ENCODE measurements at places on chromosomes 12 and 14. TPM values are rescaled to one million over a fixed set of nuclear protein-coding genes. Genes with fewer than 3 reads are reported as not detected.

GRCh38 chr12:115017346-115017745 is 333.4 kb upstream of the TBX3 start:
- DNase-seq = peak; percentile 36

DNA sequence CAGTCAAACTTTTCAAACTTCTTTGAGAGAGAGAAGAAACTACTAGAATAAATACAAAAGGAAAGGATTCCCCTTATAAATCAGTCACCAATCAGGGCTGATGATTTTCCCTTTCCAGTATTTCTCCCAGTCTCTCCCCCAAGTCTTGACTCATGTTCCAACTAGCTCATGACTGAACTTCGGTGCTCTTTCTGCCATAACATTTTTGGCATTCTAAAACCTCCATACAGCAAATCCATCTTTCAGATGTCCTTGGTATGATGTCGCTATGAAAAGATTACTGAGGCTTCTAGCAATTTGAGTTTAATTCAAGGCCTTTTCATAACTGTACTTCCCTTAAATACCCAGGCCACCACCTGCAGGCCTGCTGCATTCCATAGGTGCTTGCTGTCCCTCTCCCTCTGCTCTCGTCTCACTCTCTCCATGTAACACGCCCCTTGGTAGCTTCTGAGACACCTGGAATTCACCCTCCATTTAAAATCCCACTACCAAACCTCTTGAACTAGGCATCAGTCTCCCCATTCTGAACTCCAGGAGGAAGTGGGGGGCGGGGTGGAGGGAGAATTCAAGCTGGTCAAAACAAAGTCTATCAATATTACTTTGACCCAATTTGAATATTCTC is 2.4 kb downstream of the PRKD1 start:
- DNase-seq = no peak

DNA sequence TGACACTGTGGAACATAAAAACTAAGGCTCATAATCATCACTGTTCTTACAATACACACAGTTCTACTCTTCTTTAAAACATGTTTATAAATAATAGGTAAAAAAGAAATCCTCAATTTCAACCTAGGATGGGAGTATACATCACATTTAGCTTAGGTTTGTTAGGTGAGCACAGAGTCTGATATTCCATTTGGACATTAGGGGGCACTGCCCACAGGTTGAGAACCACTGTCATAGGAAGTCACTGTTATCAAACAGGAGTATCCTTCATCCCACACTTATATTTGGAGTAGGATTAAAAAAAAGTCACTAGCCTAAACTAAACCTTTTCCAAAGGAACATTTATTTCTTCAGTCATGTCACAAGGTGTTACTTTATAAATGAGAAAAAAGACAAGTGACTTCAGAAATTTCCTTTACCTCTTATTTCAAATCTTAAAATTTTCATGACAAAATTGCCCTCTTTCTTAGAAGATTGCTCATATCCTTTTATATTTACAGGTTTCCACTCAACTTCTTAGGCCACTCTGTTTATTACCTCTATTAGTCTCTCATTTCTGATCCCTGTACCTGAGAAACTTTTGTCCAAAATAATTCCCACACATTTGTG is 240.6 kb downstream of the CPNE8 start:
- no peak for DNase-seq

DNA sequence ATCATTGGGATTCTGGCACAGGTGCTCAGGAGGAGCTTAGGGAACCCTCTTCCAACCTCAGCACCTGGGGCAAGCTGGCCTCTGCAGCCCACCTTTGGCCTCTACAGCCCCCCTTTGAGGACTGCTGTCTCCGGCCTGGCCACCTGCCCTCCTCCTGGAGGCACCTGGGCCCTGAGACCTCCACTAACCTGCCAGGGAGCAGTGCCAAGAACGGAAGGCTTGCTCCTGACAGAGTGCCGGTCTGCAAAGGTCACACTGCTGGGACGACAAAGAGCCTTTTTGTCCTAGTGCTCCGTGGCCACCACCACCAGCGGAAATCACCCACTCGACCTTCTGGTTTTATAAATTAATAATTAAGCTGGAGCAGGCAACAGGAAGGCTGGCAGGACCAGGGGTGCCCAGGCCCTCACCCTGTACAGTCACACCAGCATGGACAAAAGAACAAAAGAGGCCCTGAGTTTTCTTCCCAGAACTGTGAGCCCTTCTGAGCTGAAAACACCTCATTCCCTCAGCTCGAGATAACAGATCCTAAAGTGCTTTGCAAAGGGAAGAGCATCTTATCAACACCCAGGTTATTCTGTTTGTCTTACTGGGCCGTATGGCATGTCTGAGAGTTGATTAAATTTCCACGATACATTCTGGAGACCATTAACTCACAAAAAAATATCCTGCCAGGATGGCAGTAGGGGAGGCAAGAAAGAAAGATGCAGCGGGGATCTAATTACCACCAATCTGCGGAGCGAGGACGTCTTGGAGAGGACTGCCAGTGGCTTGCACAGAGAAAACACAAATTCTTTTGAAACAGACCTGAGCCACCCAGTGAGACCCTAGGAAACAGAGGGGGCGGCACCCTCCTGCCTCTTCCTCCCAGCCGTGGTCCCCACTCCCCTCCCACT is 8.2 kb downstream of the TESC start:
- DNase-seq = no peak

GRCh38 chr14:67919259-67920032 is 99.9 kb downstream of the RAD51B start:
- DNase-seq = no peak

DNA sequence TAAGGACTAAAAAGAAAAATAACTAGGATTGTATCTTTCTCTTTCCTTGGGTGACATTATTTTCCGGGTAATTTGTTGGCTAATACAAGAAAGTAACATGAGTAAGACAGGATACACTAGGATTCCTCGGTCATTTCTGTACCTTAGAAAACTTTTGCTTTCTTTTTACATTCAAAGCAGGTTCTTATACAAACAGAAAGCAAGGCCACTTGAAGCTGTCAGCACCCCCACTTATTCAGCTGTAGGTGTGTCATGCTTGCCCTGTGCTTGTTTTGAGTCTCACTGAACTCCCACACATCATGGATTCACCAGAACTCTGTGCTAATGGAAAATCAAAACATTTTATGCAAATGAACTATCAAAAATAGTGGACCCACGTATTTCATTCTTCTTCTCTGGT is 266.8 kb upstream of the CLEC14A start:
- no peak for DNase-seq

DNA sequence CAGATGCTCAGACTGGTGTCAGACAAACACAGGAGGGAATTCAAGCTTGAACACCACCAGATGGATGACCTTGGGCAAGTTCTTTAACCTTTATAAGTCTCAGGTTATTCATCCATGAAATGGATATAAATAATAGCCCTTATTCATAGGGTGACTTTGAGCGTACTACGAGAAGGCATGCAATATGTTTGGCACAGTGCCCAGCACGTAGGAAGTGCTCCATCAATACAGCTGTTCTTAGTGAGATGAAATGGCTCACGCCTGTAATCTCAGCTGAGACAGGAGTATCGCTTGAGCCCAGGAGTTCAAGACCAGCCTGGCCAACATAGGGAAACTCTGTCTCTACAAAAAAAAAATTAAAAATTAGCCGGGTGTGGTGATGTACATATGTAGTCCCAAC is 84.8 kb upstream of the FICD start:
- DNase-seq = peak; percentile 24

- no peak for DNase-seq
Measured at GRCh38 chr14:74915426-74915825, 7.6 kb downstream of the RPS6KL1 start.

DNA sequence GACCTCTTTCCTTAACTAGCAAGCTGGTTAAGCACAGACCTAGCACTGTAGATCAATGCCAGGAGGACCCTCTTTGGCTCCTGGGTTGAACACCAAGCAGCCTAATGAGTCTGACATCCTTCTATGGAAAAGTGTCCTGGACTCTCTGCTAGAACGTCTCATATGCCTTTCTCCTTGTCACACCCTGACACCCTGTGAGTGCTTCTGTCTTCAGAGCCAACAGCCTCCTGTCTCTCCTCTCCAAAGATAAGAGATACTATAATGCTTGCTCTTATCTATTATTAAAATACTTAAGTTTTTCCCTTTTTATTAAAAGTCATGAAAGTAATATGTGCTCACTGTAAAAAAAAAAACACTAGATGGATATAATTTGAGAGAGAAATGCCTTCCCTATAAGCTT is 222.7 kb downstream of the FOXN3 start:
- no peak for DNase-seq

GRCh38 chr14:93464271-93464670 is 33.5 kb downstream of the UNC79 start:
- DNase-seq = no peak

- no peak for DNase-seq
Measured at GRCh38 chr12:46459111-46459510, 86.5 kb upstream of the SLC38A2 start.

Gene SUOX
- total RNA-seq = 11.1 TPM

Gene OR6C65
- not detected for total RNA-seq

Gene LRTM2
- total RNA-seq = not detected

Gene KRR1
- 78.9 TPM for total RNA-seq

Gene PTPRQ
- 0.21 TPM for total RNA-seq

Gene VTI1B
- total RNA-seq = 37.8 TPM
